ENCODE measurements at places on chromosomes 11 and 22.

- no peak for DNase-seq
Measured at GRCh38 chr11:73156686-73157085, 14.6 kb upstream of the FCHSD2 start.

DNA sequence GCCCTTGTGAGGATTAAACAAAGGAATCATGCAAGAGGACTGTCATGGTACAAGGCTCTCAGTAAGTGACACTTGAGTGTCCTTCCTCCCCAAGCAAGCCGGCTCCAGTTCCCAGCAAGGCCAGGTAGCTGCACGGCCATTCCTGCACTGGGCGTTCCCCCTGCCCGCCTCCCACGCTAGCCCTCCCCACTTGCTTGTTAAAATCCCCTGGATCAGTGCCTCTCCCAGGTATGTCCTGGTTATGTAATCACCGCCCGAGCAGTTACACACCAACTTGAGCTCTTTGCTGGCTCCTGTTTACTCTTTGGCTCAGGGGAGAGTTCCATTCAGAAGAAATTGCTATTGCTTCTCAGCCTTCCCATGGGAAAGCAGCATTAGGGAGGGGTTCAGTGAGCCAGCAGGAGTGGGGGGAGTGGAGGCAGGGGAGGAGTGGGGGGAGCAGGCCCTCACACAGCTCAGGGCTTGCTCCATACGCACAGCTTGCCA, 19.4 kb upstream of the MYEOV start:
- no peak for DNase-seq

DNA sequence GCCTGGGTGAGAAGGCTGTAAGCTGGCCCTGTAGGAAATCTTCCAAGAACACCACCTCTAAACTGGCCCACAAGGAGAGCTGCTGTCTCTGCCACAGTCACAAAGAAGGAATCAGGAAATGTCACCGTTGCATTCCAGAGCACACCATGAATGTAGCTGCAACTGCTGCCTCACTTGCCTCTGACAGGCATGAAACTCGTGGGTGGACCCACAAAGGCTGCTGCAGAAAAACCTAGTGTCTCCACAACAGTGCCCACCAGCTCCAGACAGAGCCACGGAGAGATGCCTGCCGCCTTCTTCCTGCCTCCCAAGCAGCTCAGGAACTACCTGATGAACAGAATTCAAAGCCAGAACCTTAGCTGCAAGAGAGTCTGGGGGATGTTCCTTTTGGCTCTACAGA, 10.5 kb downstream of the DNAJB13 start:
- DNase-seq, result no peak

DNA sequence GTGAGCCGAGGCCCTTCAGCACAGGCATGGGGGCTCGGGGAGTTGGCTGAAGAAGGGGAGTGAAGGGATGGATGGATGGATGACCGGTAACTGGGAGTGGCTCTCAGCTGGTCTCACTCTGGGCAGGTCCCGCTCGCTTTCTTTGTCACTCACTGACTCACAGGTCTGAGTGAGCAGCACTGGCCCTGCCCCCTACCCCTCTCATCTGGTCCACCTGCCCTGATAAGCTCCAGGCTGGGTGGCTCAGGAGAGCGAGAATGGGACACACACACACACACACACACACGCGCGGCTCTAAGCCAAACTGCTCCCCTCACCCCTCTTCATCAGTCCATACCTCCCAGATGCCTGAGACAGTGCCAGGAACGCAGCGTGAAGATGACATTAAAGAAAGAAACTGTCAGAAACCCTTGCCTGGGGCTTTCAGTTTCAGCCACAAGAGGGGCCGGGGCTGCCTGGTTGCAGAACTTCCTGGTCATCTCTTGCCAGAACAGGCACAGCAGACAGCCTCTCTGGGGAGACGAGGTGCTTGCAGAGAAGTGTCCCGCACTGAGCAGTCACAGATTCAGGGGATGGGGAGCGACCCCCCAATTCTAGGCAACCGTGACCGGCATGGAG, 16.5 kb upstream of the SHISAL1 start:
- DNase-seq, result no peak

GRCh38 chr11:11407763-11408084, 54.7 kb upstream of the CSNK2A3 start:
- DNase-seq, result no peak
